ENCODE measurements at places on chromosomes 16 and 17. TPM values are rescaled to one million over a fixed set of nuclear protein-coding genes. Genes with fewer than 3 reads are reported as not detected.

Gene RANGRF
- 39.1 TPM for polyA plus RNA-seq

Gene CES3
- 0.85 TPM for polyA plus RNA-seq

Gene CD300LD
- 0.52 TPM for polyA plus RNA-seq

Gene ENO3
- 7.2 TPM for polyA plus RNA-seq

Gene SERPINF2
- 74.9 TPM for polyA plus RNA-seq

Gene OVCA2
- 43.2 TPM for polyA plus RNA-seq

Gene CD300LF
- 35.1 TPM for polyA plus RNA-seq

Gene HOXB6
- 5.3 TPM for polyA plus RNA-seq

Gene OTOA
- polyA plus RNA-seq = 0.95 TPM

Gene TP53TG3D
- polyA plus RNA-seq = 0.28 TPM

Gene FA2H
- polyA plus RNA-seq = 2.1 TPM

Gene TLE7
- polyA plus RNA-seq = not detected

Gene CRHR1
- not detected for polyA plus RNA-seq

Gene MYH3
- polyA plus RNA-seq = 1.7 TPM

Gene PCGF2
- polyA plus RNA-seq = 61.4 TPM

Gene CCL16
- polyA plus RNA-seq = 0.14 TPM
